Activated naive CD8-positive, alpha-beta T cell treated with anti-CD3 and anti-CD28 coated beads, Interleukin-2, amount 10 ng/mL, durations not matched to agents 7 days and 5 days (primary cell): ENCODE measurements at places on chromosomes 7 and 10. TPM values are rescaled to one million over a fixed set of nuclear protein-coding genes. Genes with fewer than 3 reads are reported as not detected.

The AGAP3 gene
- 32.7 TPM for total RNA-seq

DNA sequence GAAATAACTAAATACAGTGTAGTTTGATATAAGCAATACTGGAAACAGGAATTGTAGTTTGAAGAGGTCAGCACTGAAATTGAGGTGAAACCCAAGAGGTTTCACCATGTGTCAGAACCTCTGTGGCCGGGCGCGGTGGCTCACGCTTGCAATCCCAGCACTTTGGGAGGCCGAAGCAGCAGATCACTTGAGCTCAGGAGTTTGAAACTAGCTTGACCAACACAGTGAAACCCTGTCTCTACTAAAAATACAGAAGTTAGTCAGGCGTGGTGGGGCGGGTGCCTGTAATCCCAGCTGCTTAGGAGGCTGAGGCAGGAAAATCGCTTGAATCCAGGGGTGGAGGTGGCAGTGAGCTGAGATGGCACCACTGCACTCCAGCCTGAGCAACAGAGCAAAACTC is 13.7 kb downstream of the AHCYL2 start:
- no peak for DNase-seq
- H3K36me3 ChIP-seq: no peaks in the 10 kb centered on the region
- no peaks in the 10 kb centered on the region for H3K27me3 ChIP-seq
- H3K4me1 ChIP-seq: no peaks in the 10 kb centered on the region
- H3K27ac ChIP-seq: no peak overlapping the region

DNA sequence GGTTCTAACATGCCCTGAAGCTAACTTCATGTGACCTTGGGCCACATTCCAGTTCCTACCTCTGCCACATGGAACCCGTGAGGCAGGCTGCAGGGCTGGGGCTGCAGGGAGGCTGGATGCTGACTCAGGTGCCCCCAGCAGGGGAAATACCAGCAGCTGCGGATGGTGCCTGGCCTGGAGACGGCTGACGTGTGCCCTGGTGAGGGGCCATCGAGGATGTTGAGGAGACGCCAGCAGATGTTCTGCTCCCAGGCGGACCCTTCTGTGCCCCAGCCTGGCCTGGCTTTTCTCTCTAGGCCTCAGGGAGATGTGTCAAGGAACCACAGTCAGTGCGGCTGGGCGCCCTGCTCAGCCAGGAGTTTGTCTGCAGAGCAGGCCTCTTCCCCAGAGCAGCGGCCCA is 8.8 kb downstream of the BAG3 start:
- no peaks in the 10 kb centered on the region for H3K27me3 ChIP-seq
- no peak overlapping the region for H3K27ac ChIP-seq
- H3K36me3 ChIP-seq: peaks cover 2% of the 10 kb centered on the region
- H3K4me3 ChIP-seq: no peak overlapping the region
- DNase-seq: no peak

GRCh38 chr10:70966646-70967553 is 78.5 kb upstream of the PCBD1 start:
- DNase-seq: no peak
- H3K4me3 ChIP-seq: no peak overlapping the region
- no peak overlapping the region for H3K27ac ChIP-seq
- no peaks in the 10 kb centered on the region for H3K4me1 ChIP-seq
- peaks cover 13% of the 10 kb centered on the region for H3K27me3 ChIP-seq
- H3K36me3 ChIP-seq: no peaks in the 10 kb centered on the region

GRCh38 chr7:147079083-147079482 is 962.5 kb downstream of the CNTNAP2 start:
- DNase-seq: no peak
- H3K36me3 ChIP-seq: no peaks in the 10 kb centered on the region
- H3K4me3 ChIP-seq: no peak overlapping the region
- H3K27ac ChIP-seq: no peak overlapping the region
- H3K27me3 ChIP-seq: no peaks in the 10 kb centered on the region
